ENCODE measurements at places on chromosomes 3 and 15.

DNA sequence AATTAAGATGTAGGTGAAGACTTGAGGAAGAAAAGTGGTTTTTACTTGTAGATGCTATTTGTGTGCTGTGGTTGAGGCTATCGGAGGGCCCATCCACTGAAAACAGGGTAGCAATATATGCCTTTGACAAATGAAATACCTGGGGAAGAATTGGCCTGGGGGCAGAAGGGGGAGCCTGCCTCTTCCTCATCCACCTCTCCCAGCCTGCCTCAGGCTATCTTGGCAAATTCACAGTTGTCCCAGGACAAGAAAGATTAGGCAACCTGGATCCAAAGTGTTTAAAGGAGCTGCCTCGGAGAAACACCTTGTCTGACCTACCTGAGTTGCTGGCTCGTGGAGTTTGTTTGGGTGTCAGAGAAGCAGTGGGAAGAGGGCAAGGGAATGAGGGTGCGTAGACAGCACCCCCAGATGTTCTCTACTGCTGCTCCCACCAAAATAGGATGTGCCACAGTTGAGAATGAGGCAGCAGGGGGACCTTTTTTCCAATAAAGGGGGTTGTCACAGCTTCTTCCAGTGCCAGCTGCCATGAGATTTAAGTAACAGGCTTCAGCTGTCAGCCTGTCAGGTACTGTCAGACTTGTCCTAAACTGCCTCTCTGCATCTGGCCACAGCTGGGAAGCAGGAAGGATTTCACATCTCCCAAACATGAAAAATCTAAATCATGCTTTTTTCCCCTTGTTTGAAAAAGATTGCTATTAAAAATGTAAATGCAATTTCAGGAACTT, 9.2 kb downstream of the PLEKHO2 start:
- DNase-seq, result no peak

- no peak for DNase-seq
Measured at GRCh38 chr3:195524171-195524896, 18.8 kb downstream of the PPP1R2 start.

DNA sequence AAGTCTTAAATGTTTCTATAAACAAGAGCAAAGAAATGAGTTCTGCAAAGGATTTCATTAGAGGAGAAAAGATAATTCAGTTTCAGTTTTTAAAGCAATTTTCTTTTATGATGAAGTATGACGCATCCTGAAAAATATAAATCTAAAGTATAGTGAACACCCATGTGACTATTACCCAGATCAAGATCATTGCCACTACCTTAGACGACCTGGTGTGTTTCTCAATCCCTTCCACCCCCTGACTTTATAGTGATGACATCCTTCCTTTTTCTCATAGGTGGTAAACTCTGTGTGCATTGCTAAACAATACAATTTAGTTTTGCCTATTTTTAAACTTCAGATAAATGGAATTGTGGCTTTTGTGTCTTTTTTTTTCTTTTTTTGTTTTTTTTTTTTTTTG, 8.4 kb downstream of the STT3B start:
- DNase-seq, result no peak

GRCh38 chr3:52403955-52404354, 40.9 kb downstream of the SEMA3G start:
- no peak for DNase-seq

DNA sequence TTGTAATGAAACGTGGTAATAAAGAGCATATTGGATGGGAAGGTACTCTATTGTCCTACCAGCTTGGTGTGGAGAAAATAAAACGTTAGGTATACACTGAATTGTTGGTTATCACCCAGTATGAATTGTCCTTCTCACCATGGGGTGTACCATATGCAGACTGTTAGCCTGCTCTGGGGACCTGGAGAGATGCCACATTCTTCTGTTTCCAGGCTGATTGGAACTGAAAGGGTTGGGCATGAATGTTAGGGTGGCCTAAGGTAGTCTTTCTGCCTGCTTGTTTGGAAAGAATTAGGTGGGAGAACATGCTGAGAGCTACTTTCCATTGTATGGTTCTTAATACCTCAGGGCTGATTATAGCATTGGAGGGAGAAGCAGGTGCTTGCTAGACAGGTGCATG, 340.6 kb downstream of the PTPRG start:
- DNase-seq, result no peak

GRCh38 chr3:87501076-87501475, 224.7 kb upstream of the POU1F1 start:
- DNase-seq, result no peak

DNA sequence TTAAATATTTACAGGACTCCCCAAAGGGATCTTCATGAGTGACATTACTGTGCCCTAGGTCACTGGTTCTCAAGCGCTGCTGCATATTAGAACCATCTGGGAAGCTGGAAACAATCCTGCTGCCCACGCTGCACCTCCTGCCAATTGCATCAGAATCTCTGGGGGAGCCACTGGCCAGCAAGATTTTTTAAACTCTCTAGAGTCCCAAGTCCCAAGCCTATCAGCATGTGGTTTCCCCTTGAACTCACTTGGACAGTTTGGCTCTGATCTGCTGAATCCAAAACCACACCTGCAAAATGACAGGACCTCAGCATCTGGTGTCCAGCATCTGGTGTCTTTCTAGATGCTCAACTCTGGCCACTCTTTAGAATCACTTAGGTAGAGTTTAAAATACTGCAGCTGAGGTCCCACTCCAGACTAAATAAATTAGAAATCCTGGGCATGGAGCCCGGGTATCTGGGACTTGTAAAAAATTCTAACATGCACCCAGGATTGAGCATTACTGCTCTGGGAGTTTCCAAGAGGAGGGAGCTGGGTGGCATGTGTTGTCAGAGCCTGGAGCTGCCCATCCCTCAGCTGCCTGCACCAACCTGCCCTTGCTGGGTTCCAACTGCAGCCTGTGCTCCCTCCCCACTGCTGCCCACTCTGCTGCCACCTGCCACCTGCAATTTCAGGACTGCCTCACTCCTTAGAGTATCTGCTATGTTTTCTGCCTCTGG, 311.3 kb downstream of the SLC9A9 start:
- DNase-seq, result no peak

GRCh38 chr3:52434491-52435115, 10.3 kb downstream of the SEMA3G start:
- no peak for DNase-seq

DNA sequence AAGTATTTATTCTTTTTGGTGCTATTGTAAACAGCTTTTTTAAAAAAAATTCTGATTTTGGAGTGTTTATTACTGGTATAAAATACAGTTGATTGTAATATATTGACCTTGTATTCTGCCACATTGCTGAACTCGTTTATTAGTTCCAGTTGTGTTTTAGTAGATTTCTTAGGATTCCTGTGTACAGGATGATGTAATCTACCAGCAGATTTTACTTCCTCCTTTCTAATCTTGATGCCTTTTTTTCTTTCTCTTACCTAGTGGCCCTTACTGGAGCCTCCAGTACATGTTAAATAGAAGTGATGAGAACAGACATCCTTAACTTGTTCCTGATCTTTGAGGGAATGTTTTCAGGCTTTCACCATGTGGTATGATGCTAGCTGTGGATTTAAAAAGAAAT, 70.4 kb upstream of the KY start:
- DNase-seq, result no peak

DNA sequence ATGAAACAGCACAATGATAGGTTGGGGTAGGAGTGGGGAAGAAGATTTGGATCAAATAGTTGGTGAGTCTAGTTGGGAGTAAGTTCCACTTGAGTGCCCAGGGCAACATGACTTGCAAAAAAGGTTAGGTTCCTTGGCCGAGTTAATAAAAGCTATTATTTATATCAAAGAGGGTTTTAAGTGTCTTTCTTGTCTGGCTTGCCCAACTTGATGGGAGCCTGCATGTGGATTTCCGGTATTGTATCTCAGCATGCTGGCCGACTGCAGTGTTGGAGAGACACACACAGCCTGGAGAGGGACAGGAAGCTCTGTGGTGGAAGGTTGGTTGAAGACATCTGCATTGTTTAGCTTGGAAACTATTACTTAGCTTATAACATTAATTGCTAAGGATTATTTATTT, 449.5 kb upstream of the TBL1XR1 start:
- DNase-seq, result no peak

DNA sequence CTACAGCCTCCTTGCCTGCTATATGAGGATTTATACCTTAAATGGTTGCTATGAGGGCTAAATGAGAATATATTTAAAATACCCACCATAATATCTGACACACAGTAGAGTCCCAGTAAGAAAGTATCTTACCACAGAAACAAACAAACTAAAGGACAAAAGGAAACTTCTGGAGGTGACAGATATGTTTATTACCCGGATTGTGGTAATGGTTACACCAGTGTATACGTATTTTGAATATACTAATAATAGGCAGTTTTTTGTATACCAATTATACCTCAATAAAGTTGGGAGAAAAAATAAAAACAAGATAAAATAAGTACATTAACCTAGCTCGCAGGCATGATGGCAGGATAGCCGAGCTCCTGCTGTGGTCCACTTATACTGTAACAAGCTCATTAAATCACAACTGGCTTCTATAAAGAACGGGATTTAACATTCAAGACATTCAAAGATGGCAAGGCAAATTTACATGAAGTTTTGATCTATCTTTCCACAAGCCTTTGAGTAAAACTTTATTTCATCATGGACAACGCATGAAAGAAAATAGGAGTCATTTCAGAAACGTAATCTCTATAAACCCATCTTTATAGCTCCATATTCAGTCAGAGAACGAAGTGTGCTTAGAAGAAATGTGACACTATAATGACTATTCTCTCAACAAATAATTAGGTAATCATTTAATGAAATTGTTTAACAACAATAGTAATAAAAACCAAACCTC, 1.5 kb downstream of the RPN1 start:
- no peak for DNase-seq

- no peak for DNase-seq
Measured at GRCh38 chr15:54091651-54092050, 113.4 kb downstream of the UNC13C start.

DNA sequence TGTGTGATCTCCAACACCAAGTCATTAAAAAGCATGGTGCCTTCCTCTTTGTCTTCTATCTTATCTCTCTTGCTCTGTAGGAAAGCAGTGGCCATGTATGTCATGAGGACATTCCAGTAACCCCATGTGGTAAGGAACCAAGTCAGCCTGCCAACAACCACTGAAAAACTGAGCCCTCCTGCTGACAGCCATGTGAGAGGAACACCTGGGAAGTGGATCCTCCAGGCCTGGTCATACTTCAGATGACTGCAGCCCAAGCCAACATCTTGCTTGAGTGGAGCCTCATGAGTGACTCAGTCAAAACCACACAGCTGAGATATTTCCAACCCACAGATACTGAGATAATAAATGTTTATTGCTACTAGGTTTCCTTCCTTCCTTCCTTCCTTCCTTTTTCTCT, 597.3 kb downstream of the ZIC1 start:
- no peak for DNase-seq

GRCh38 chr3:46517016-46517783, 19.4 kb downstream of the RTP3 start:
- no peak for DNase-seq

DNA sequence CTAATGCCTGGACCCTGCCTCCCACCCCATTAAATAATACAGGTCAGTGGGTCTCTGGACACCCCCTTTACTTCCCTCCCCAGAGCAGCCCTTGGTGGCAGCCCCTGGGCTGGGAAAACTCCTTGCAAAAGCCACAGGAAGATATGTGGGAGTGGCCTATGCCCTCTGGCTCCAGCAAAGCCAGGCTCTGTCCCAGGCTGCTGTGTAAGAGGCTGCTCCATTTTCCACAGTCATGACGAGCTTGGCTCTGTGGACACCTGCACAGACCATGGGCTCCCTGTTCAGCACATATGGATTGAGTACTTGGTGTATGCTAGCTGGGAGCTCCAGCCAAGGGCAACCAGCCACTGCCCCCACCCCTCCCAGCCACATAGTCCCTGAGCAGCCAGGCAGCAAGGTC, 13.0 kb downstream of the CACNA2D2 start:
- no peak for DNase-seq

- DNase-seq, result no peak
Measured at GRCh38 chr3:133452641-133453319, 52.9 kb downstream of the BFSP2 start.

DNA sequence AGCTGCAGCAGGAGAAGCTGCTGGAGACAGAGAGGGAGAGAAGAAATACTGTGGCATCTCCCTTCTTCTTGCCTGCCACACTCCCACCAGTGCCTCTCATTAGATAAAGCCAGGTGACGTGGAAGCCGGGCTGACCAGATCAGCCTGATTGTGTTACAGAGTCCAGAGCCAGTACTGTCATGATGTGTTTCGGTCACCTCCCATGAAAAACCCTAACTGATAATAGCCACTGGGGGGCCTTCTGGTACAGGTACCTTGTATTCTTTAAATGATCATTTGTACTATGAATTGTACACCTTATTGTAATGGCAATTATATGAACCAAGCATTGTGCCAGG, 125.8 kb upstream of the TMEM108 start:
- DNase-seq, result no peak

DNA sequence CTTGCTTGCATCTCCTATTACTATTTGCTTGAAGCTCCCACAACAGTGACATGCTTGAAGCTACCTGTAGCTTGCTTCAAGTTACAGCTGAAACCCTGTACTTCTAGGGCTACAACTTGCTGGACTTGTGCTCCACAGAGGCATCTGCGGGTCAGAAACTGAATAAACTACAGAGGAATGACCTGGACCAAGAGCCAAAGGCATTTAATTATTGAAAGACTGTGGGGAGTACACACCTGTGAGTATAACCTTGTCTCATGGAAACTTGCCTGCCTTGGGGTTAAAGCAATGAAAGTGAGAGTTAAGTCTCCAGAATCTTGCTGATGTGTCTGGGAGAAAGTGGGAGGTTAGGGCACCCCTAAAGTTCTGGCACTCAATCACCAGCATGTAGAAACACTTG, 69.8 kb downstream of the UMPS start:
- DNase-seq, result no peak

DNA sequence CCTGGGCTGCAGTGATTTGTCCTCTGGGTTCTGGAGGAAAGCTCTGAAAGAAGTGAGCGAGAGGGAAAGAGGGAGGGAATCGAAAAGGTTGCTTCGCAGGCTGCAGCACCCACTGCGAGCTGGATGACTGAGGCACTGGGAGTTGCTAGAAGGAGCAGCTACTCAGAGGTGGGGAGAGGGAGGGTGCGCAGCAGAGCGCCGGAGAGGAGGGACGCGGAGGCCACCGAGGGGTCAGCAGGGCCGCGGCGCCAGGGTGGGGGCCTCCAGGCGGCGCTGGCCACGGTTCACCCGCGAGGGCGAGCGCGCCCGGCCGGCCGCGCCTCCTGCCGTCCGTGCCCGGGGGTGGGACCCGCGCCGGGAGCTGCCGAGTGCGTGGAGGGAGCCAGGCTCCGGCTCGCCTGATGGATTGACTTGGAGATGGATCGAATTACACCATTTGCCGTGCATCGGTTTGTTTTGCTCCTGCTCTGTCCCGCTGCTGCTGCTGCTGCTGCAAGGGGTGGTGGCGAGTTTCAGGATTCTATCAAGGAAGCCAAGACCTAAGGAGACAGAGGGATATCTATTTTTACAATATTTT, at the start of gene SEMA6D:
SEMA6D (plus strand) TSS at position 470 of the 577 bp plus-strand sequence. CDS start 42,294 bp downstream, outside the sequence.
- peak; percentile 44 for DNase-seq

DNA sequence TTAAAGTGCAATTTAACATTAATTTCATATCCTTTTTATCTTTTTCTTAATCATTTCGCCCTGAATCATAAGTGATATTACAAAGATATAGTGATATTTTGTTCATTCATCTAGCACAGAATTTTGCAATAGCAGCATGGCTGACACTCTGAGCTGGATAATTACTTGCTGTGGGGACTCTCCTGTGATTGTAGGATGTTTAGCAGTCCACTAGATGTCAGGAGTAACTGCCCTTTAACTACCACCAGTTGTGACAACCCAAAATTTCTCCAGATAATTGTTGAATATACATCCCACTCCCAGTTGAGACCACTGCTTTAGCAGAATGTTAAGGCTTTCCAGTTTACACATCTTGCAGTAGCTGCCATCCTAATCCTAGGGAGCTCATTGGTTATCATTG, 196.8 kb upstream of the MBNL1 start:
- DNase-seq, result peak; percentile 35
